Neural progenitor cell (in vitro differentiated cells): ENCODE measurements at places on chromosomes 3 and 15. TPM values are rescaled to one million over a fixed set of nuclear protein-coding genes. Genes with fewer than 3 reads are reported as not detected.
A peak's percentile ranks its signal among the peaks of the same experiment; 100 is the strongest.

Gene GOLGA8A
- 79.7 and 97.4 TPM in 2 replicates for total RNA-seq

Gene IGDCC3
- total RNA-seq = 15.8 and 29.4 TPM in 2 replicates

Gene STRIT1
- not detected in 2 replicates for total RNA-seq

DNA sequence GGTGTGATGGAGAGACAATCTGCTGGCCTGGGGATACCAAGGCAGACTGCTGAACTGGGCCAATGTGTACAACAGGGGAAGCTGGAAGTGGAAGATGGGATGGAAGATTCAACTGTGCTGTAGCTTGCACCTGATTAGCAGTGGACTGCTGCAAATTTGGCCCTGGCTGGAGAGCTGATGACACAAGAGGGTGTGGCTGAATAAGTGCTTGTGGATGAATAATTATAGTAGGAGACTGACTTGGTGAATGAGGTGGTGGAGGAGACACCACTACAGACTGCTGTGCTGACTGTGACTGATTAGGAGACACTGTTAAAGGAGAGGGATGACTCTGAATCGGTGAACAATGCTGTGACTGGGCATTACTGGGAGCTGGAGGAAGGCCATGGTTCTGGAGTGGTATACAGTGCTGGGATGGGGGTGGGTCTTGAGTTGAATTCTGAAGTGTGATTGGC is 52.5 kb downstream of the PHC3 start:
- no peak for DNase-seq

GRCh38 chr3:134374105-134374790 is at the start of gene AMOTL2:
Gene AMOTL2 (minus strand): TSS chr3:134374447. CDS start chr3:134371433, 3,014 bp downstream.
- DNase-seq = peak; percentile 98

DNA sequence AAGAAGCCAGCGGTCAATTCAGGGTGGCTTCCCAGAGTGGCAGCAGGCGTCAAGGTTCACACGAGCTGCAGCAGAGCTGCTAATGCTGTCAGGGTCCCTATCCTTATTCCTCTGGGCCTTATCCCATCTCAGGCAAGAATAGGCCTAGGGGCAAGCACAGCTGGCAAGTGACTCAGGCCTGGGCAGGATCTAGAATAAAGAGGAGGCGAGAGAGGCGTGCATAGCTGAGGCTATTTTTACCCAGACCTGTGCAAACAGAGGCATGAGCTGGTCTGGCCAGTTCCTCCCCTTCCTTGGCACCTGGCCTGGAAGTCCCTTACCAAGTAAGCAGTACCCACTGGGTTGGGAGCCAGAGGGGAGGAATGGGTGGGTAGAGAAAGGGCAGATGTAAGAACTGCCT is 12.2 kb upstream of the VIPR1 start:
- no peak for DNase-seq

DNA sequence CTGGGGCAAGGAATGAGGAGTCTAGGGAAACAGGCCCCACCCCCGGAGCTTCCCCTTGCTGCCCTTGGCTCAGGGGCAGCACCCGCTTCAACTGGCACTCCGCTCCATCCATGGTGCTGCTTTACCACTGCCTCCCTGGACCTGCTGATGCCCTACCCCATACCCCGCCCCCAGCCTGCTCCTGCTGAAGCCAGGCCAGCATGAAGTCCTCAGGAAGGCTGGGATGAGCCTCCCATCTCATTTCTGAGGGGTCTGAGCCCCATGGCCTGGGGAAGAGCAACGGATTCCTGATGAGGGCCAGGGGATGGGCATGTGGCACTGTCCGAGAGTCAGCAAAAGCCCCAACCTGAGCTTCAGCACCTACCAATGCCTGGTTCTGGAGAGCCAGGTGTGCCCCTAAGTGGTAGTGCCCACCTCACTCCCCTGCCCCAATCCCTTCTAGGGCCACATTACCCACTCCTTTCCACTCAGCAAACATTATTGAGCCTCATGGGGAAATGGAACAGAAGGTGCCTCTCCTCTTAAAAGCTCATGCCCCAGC is 21.0 kb downstream of the SEC61A1 start:
- no peak for DNase-seq

DNA sequence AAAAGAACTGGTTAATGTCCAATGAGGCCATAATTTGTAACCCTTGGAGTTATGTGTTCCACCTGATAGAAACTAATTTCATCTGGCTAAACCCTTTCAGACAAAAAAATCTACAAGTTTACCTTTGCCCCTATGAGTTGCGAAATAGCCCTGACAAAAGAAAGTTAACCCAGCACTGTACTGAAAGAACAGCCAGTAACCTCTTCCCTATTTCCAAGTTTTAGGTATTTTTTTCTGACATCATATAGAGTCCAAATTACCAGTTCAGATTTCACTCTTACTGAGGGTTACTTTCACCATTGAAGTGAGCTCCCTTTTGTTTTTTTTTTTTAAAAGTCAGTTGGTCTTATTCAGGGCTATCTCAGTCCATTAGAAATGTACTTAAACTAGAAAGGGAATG is 42.8 kb upstream of the PTPRG start:
- no peak for DNase-seq
